ENCODE measurements at places on chromosomes 1 and 21. TPM values are rescaled to one million over a fixed set of nuclear protein-coding genes. Genes with fewer than 3 reads are reported as not detected.
A peak's percentile ranks its signal among the peaks of the same experiment; 100 is the strongest.

GRCh38 chr1:163440090-163440489 lies 118.3 kb downstream of the NUF2 start:
- DNase-seq = peak; percentile 26
- H3K36me3 ChIP-seq = no peaks in the 10 kb centered on the region
- no peak overlapping the region for H3K27ac ChIP-seq
- H3K4me3 ChIP-seq = no peak overlapping the region
- no peaks in the 10 kb centered on the region for H3K27me3 ChIP-seq

DNA sequence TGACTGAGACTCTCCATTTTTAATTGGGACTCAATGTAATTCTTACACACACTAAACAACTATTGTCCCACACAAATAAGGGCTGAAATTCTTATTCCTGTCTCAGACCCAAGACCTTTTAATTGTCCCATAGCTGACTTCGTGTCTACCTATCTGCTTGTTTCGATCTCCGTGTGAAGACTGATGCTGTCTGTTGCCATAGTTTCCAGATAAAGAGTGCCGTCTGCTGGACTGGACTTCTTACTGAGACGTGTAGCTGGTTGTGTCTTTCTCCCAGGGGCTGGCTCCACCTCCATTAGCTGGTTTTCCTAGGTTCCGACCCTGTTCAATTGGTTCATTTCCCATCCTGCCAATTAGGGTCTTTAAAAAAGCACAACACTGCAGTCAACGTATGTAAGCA lies 235.3 kb upstream of the PLXNA2 start:
- H3K27me3 ChIP-seq = no peaks in the 10 kb centered on the region
- DNase-seq = no peak
- peaks cover 7% of the 10 kb centered on the region for H3K4me1 ChIP-seq

GRCh38 chr1:161098210-161099068 lies at the start of gene KLHDC9:
KLHDC9 (plus strand) TSS chr1:161098361; CDS start chr1:161098536, 175 bp downstream.
- peaks cover 23% of the 10 kb centered on the region for H3K4me1 ChIP-seq
- peak; percentile 82 for DNase-seq
- H3K27me3 ChIP-seq = no peaks in the 10 kb centered on the region
- H3K4me3 ChIP-seq = peak within 1 kb of the TSS; percentile 52

DNA sequence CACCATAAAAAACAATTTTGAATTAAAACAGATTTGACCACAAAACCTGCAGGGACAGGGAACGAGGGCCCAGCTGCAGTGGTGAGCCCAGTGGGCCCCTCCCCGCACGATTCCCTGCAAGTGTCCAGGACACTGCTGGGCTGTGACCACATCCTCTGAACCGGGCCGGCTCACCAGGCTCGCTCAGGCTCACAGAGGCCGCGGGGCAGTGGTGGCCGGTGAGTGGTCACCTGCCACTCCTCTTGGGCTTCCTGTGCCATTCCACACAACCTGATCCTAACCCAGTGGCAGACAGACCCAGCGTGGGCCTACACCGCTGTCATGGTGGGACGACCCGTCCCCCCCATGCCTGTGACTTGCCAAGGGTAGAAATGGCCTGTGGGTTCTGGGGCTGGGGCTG lies 36.5 kb upstream of the RIPK4 start:
- H3K36me3 ChIP-seq = peaks cover 28% of the 10 kb centered on the region
- no peak overlapping the region for H3K27ac ChIP-seq
- H3K27me3 ChIP-seq = no peaks in the 10 kb centered on the region
- DNase-seq = no peak

TSPAN2 gene
- total RNA-seq = 7.1 TPM

GSTM1 gene
- total RNA-seq = 19.6 TPM

- H3K4me3 ChIP-seq = no peak overlapping the region
- H3K4me1 ChIP-seq = peaks cover 12% of the 10 kb centered on the region
- no peaks in the 10 kb centered on the region for H3K27me3 ChIP-seq
- H3K27ac ChIP-seq = no peak overlapping the region
- peak; percentile 58 for DNase-seq
Measured at GRCh38 chr1:182595641-182596240, 6.7 kb upstream of the RNASEL start.

GRCh38 chr1:244075247-244075722 lies 24.2 kb downstream of the ZBTB18 start:
- H3K4me1 ChIP-seq = peaks cover 6% of the 10 kb centered on the region
- no peak for DNase-seq
- H3K27ac ChIP-seq = no peak overlapping the region
- H3K36me3 ChIP-seq = no peaks in the 10 kb centered on the region

- H3K27ac ChIP-seq = no peak overlapping the region
- no peaks in the 10 kb centered on the region for H3K4me1 ChIP-seq
- H3K36me3 ChIP-seq = no peaks in the 10 kb centered on the region
- no peak for DNase-seq
- H3K4me3 ChIP-seq = no peak overlapping the region
Measured at GRCh38 chr1:31830065-31830464, 14.2 kb upstream of the SPOCD1 start.

Measured in heart left ventricle (tissue), 16 donors.